NCI-H1694 treated with DMSO at 0.1 percent for 48 hours (cell line): ENCODE measurements at places on chromosomes 3 and 15.

GRCh38 chr3:63029326-63029725, 154.1 kb upstream of the CADPS start:
- DNase-seq: no peak

GRCh38 chr3:25576146-25576545, 88.6 kb downstream of the TOP2B start:
- no peak for DNase-seq

DNA sequence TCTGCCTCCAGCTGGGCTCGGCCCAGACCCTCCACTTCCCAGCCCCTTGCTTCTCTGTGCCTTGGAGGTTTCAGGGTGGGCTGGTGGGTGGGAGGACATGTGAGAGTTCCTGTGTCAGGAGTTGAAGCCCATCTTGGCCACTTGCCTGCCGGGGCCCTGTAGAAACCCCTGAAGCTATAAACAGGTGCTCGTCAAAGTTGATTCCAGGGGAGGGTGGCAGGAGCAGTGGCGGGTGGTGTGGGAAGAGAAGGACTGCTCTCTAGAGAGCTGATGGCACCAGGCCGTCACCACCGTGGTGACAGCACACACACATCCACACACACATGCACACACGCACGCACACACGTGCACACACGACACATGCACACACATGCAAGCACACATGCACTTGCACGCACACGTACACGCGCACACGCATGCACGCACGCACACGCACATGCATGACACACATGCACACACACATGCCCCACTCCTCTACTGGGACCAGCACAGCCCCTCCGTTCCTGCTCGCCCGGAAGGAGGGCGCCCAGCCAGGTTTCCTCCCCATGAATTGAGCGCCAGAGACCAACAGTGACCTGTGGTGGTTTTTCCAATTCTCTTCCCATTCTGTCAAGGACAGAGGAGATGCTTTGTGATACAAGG, 56.3 kb upstream of the CGNL1 start:
- no peak for DNase-seq

DNA sequence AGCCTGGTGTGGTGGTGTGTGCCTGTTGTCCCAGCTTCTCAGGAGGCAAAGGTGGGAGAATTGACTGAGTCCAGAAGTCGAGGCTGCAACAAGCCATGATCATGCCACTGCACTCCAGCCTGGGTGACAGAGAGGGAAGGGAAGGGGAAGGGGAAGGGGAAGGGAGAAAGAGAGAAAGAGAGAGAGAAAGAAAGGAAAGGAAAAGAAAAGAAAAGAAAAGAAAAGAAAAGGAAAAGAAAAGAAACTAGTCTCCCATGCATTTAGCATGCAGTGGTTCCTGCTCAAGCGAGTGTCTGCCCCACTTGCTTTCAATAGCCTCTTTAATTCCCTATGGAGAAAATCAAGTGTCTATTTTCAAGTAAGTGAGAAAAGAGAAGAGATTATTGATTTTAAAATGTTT, 20.6 kb upstream of the CAPN7 start:
- no peak for DNase-seq
